ENCODE measurements at places on chromosomes 4 and X.
A peak's percentile ranks its signal among the peaks of the same experiment; 100 is the strongest.

- H3K36me3 ChIP-seq: no peaks in the 10 kb centered on the region
- H3K4me3 ChIP-seq: no peak overlapping the region
- H3K4me1 ChIP-seq: peaks cover 2% of the 10 kb centered on the region
- H3K27ac ChIP-seq: no peak overlapping the region
Measured at GRCh38 chr4:7635445-7636239, 200.9 kb upstream of the PSAPL1 start.

- no peak for DNase-seq
- H3K36me3 ChIP-seq: no peaks in the 10 kb centered on the region
- H3K4me3 ChIP-seq: no peak overlapping the region
- H3K27me3 ChIP-seq: peaks cover 4% of the 10 kb centered on the region
- H3K4me1 ChIP-seq: peaks cover 8% of the 10 kb centered on the region
Measured at GRCh38 chr4:164109503-164109902, 615.0 kb downstream of the TMA16 start.

DNA sequence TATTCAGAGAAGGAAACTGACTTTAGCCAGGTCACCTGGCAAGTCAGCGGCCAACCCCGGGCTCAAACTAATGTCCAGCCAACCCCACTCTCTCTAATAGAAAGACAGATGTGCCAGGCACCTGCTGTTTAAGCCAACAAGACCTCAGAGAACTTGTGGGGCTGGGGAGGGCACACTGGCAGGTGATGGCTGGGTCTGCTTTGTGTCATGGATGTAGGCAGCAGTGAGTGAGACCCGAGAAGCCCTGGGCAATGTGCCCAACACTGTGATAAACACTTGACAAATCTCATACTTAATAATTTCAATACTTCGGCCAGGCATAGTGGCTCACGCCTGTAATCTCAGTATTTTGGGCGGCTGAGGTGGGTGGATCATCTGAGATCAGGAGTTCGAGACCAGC is 9.0 kb upstream of the CD99L2 start:
- DNase-seq: no peak
- H3K36me3 ChIP-seq: no peaks in the 10 kb centered on the region
- no peaks in the 10 kb centered on the region for H3K4me1 ChIP-seq
- no peak overlapping the region for H3K27ac ChIP-seq
- H3K27me3 ChIP-seq: peaks cover 3% of the 10 kb centered on the region

DNA sequence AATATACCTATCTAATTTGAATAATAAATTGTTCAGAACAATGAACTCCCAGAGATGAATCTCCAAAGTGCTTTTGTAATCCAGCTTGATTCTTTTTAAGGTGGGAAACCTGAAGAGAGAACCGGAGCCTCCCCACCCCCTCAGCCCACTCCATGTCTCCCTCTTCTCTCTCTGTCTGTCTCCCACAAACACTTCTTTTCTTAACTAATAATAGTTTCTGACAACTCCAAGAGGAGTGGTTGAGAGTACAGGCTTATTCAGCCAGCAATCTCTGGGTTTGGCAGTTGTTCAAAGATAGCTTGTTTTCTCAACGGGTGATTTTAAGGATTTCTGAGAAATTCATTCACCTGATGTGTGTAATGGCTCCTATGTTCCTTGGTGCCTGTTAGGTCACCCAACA is 23.4 kb downstream of the PPP4R3C start:
- no peaks in the 10 kb centered on the region for H3K27me3 ChIP-seq
- H3K4me1 ChIP-seq: no peaks in the 10 kb centered on the region
- DNase-seq: no peak
- no peaks in the 10 kb centered on the region for H3K36me3 ChIP-seq
- no peak overlapping the region for H3K27ac ChIP-seq

- H3K27ac ChIP-seq: peak overlapping the region; percentile 54
- peaks cover 29% of the 10 kb centered on the region for H3K4me1 ChIP-seq
- H3K4me3 ChIP-seq: peak overlapping the region; percentile 22
Measured at GRCh38 chrX:2550328-2551020, 49.7 kb upstream of the DHRSX start.

DNA sequence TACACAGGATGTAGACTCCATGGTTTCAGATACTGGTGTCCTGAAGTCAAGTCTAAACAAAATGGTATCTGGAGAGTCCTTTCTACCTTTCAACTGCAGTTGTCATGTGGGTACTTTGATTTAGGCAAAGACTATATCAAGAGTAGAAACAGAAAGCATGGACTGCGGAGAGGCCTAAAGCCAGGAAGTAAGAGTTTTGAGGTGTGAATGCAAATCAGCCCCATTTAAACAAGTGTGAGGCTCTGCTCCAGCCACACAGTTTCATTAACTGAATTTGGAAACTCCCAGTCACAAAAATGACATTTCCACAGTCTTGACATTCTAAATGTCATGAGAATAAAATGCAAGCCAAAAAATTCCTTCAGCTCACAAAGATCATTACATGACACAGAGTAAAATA is 87.2 kb upstream of the MCF2 start:
- no peak for DNase-seq
- H3K36me3 ChIP-seq: peaks cover 13% of the 10 kb centered on the region
- H3K4me1 ChIP-seq: peaks cover 9% of the 10 kb centered on the region
- H3K27me3 ChIP-seq: no peaks in the 10 kb centered on the region
- H3K4me3 ChIP-seq: no peak overlapping the region

GRCh38 chr4:134883831-134884449 is 682.4 kb upstream of the PABPC4L start:
- no peaks in the 10 kb centered on the region for H3K27me3 ChIP-seq
- no peak overlapping the region for H3K4me3 ChIP-seq
- no peak for DNase-seq

DNA sequence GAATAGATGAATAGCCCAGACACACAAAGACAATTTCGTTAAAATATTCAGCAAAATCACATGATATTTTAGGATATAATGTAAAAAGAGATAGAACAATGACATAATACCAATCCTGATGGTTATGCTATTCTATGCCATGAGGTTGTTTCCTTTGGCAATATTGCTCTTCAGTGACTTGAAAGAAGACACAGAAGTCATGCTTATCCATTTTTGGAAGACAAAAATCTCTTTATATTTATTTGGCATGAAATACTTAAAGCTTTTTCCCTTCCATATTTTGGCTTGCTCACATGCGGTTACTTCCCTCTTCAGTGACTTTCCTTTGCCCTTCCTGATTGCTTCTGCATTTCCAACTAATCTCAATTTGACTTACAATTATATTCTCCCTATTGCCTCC is 314.8 kb downstream of the IQCM start:
- H3K4me1 ChIP-seq: no peaks in the 10 kb centered on the region
- H3K4me3 ChIP-seq: no peak overlapping the region
- DNase-seq: no peak
- no peak overlapping the region for H3K27ac ChIP-seq
- no peaks in the 10 kb centered on the region for H3K27me3 ChIP-seq

- H3K4me3 ChIP-seq: no peak overlapping the region
- no peak overlapping the region for H3K27ac ChIP-seq
- no peaks in the 10 kb centered on the region for H3K27me3 ChIP-seq
- no peaks in the 10 kb centered on the region for H3K36me3 ChIP-seq
- no peaks in the 10 kb centered on the region for H3K4me1 ChIP-seq
- no peak for DNase-seq
Measured at GRCh38 chrX:48769230-48769629, 7.7 kb downstream of the GLOD5 start.

- no peak overlapping the region for H3K4me3 ChIP-seq
- no peak for DNase-seq
- H3K27ac ChIP-seq: no peak overlapping the region
- peaks cover 29% of the 10 kb centered on the region for H3K36me3 ChIP-seq
- H3K27me3 ChIP-seq: no peaks in the 10 kb centered on the region
Measured at GRCh38 chr4:150720973-150721518, 139.1 kb downstream of the MAB21L2 start.

DNA sequence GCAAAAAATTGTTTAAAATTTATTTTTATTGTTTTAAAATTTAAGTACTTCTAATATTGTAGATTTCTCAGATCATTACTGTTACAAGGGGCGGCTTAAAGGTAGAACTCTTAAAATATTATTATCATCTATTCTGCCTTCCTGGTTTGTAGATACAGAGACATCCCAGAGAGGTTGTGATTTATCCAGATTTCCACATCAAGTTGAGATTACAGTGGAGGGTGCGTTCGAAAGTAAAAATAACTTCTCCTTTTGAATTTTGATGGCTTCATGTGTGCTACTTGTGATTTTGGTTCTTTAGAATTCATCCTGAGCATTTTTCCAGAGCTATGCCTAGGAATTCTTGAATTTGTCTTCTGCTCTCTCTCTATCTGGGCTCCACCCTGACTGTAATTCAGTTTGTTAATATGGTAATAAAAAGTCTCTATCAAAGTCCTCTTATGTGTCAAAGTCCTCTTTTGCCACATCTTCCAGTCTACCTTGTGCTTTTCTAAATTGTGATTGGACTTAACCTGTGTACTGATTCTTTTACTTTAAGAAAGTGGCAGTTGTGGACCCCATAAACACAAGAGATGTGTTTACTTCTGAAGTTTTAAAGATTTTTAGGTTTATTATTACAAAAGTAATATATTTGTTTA is 37.2 kb downstream of the CLCN3 start:
- H3K4me1 ChIP-seq: peaks cover 32% of the 10 kb centered on the region
- no peak for DNase-seq
- peaks cover 13% of the 10 kb centered on the region for H3K36me3 ChIP-seq
- H3K4me3 ChIP-seq: no peak overlapping the region
- H3K27ac ChIP-seq: peak overlapping the region; percentile 71

- H3K27ac ChIP-seq: no peak overlapping the region
- no peak for DNase-seq
- no peaks in the 10 kb centered on the region for H3K4me1 ChIP-seq
- no peak overlapping the region for H3K4me3 ChIP-seq
- H3K27me3 ChIP-seq: no peaks in the 10 kb centered on the region
Measured at GRCh38 chrX:39661116-39661907, 436.4 kb downstream of the BCOR start.

GRCh38 chrX:19555683-19556082 is 40.4 kb upstream of the MAP3K15 start:
- no peak overlapping the region for H3K4me3 ChIP-seq
- H3K27me3 ChIP-seq: no peaks in the 10 kb centered on the region
- no peak overlapping the region for H3K27ac ChIP-seq
- peaks cover 3% of the 10 kb centered on the region for H3K36me3 ChIP-seq

DNA sequence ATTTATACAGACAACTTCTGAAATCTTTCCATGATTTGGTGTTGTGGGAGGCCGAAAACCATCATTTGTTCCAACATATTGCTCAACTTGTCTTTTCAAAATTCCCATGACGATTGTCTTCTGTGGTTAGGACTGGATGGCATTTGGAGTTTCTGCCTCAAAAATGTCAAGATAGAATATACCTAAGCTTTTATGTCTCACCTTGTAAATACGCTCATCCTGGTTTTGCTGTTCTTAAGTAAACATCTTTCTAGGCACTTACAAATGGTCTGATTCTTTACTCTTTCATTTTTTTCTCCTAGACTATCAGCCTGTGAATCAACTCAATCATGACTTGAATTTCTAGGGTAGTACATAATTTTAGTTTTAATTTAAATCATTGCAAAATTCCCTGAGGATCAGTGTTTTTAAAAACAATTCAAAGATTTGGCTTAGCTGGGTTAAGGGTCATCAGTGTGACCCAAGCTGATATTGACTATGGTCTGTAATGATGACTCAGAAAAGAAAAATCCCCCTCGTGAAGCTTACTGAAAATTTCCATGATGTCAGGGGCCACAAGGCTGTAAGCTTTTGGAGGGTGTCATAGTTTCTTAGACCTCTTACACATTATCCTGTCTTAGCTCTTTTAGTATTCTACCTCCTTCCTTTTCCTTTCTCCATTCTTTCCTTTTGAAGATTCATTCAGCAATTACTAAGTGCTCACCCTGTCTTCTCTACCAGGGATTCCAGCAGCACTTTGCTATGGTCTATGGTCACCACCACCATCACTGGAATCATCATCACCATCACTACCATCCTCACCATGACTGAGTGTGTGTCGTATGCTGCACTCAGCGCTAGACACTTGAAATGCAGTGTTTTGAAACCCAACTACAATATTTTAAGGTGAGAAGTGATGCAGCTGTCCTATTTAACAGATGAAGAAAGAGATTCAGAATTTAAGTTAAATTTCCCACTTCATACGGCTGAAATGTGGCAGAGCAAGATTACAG is 124.4 kb downstream of the CPE start:
- peaks cover 11% of the 10 kb centered on the region for H3K36me3 ChIP-seq
- no peak overlapping the region for H3K27ac ChIP-seq
- no peak for DNase-seq

- peaks cover 24% of the 10 kb centered on the region for H3K27me3 ChIP-seq
- H3K4me1 ChIP-seq: peaks cover 22% of the 10 kb centered on the region
- no peak overlapping the region for H3K27ac ChIP-seq
- no peak for DNase-seq
Measured at GRCh38 chr4:87227751-87228151, 7.3 kb upstream of the KLHL8 start.

DNA sequence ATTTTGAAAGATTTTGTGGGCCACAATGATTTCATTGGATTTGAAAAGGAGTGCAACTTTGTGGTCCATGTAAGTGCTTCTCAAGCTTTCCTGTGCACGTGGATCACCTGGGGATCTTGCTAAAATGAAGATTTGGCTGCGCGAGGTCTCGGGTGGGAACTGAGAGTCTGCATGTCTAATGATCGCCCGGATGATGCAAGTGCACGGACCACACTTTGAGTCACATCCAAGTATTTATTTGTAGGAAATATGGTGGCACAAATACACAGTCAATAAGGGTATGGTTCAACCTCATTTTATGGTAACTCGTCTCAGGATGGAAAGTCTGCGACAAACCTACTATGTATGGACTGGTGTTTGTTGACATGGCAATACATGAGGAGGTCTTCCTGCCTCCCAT is 899 bp downstream of the BMX start:
- H3K27ac ChIP-seq: no peak overlapping the region
- no peak for DNase-seq
- peaks cover 7% of the 10 kb centered on the region for H3K4me1 ChIP-seq
- H3K4me3 ChIP-seq: no peak overlapping the region

DNA sequence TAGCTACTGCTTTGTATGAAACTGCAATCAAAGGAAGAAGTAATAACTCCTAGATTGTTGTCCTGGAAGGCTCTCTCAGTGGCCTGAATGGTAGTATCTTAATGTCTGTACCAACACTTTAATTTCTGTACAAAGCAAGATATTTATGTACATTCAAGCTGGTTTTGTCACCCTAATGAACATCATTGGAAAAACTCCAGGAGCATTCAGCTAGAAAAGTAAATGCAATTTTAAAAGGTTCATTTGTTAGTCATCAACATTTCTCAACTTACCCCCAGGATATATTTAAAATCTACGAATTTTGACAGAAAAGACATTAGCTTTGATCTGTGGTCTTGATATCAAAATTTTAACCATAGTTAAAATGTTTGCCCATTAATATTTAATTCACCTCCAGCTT is 80.0 kb upstream of the FGF13 start:
- no peaks in the 10 kb centered on the region for H3K27me3 ChIP-seq
- no peak overlapping the region for H3K4me3 ChIP-seq
- DNase-seq: no peak

GRCh38 chr4:33494150-33494549 is 2750.2 kb downstream of the ARAP2 start:
- H3K4me3 ChIP-seq: no peak overlapping the region
- H3K4me1 ChIP-seq: no peaks in the 10 kb centered on the region
- no peak for DNase-seq

- no peak overlapping the region for H3K27ac ChIP-seq
- peaks cover 6% of the 10 kb centered on the region for H3K27me3 ChIP-seq
- H3K4me3 ChIP-seq: no peak overlapping the region
- H3K36me3 ChIP-seq: no peaks in the 10 kb centered on the region
- no peak for DNase-seq
- no peaks in the 10 kb centered on the region for H3K4me1 ChIP-seq
Measured at GRCh38 chr4:8730159-8730558, 137.6 kb downstream of the CPZ start.

Measured in mesothelial cell of epicardium (in vitro differentiated cells).